ENCODE measurements at places on chromosomes 16 and 17.

DNA sequence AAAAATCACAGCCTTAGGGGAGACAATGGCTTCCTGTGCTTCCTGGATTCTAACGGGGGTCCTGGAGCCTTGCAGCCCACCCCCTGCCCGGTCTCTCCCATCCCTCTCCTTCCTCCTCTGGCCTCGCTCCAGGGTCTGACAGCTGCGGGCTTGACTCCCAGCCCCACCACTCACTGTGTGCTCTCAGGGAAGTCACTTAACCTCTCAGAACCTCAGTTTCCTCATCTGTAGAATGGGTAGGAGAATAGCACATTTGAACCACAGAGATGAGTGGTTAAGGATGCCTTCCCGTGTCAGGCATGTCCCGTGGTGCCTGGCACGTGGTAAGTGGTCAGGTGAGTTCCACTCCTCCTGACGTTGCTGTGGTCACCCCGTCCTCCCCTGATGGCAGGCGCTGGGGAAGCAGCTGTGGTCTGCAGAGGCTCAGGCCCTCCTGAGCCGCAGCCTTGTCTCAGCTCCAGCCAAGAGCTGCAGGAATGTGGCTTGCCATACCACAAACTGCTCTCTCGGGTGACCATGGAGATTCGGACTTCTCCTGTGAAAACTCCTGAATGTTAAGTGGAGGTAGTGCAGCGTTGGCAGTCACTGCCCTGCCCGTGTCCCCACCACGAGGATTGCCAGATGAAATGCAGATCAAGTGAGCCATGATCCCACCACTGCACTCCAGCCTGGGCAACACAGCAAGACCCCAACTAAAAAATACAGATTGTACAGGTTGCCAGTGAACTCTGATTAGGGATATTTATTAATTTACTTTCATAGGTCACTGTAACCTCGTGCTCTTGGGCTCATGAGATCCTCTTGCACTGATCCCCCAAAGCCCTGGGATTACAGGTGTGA, 85.7 kb downstream of the NT5M start:
- DNase-seq: no peak

DNA sequence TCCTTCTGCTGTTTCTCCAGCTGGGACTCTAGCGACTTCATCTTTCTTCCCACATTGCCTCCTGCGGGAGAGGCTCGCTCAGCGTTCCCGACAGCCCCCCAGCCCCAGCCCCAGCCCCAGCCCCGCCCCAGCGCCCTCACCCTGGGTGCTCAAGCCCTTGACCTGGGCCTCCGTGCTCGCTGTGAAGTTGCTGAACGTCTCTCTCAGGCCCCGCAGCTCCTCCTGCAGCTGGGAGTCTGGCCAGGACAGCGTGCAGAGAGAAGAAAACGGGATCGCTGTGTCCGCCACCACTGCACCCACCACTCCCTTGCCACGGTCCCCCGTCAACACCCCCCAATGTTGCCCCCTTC, 2.4 kb downstream of the ASGR1 start:
- DNase-seq: no peak

DNA sequence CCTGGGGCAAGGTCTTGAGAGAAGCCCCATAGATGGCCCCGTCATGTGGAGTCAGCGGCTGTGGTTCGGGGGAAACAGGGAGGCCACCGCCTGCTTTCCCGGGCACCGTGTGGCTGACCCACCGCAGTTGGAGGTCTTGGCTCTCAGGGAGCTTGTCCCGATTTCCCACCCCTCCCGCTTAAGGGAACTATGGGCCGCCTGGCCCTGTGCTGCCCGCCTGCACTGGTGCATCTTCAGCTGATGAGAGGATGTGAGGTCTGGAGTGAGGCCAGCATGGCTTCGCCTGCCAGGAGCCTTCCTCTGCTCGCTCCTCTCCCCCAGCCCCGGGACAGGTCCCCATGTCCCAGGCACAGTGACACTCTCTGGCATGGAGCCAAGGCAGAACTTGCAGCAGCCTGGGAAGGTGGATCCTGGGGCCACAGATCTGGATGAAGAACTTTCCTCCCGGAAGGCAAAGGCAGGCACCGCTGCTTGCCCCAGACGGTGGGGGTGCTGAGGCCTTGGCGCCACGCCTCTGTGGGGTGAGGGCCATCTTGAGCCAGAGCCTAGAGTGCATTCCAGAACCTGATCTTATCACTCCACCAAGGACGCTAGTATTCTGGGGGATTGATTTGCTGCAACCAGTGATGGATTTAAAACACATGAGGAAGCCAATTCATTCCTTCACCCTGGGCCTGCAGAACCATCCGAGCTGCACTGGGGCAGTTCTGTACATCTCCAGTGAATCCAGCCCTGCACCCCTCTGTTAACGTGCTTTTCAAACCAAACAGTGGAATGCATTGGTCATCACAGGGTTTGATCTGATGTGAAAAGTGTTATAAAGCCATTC, 178.6 kb upstream of the TNRC6C start:
- DNase-seq: no peak

GRCh38 chr16:48435906-48436305, 50.7 kb upstream of the SIAH1 start:
- no peak for DNase-seq

- no peak for DNase-seq
Observed at GRCh38 chr17:81514489-81514738, 1.8 kb upstream of the ACTG1 start.

GRCh38 chr17:61250335-61250890, 149.2 kb upstream of the TBX2 start:
- no peak for DNase-seq

DNA sequence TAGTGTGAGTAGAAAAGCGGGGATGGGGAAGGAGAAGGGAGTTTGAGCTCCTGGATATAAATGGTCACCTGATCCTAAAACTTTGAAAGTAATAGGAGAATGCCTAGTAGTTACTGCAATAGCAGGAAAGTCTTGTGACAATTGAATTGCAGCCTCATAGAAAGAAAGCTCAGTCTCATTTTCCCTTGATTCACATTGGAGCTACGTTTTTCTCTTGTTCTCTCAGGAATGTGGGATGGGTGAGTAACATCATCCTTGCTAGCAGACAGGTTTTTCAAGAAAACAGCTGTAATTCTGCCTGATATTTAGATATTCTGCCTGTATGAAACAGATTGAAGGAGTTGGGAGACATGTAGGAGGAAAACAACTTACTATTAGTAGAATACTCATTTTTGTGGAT, 25.3 kb downstream of the SF3B3 start:
- no peak for DNase-seq

GRCh38 chr16:10297341-10298006, 88.4 kb upstream of the ATF7IP2 start:
- no peak for DNase-seq

DNA sequence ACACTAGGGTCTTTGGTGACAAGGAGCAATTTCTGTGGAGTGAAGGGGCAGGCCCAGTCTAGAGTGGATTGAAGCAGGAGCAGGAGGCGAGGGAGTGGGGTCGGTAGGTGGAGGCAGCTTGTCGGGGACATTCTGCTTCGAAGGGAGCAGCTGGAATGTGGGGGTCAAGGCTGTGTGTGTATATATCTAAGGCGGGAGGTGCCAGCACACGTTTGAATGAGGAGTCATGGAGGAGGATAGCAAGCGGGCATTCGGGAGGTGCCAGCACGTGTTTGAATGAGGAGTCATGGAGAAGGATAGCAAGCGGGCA, 17.7 kb downstream of the NT5M start:
- no peak for DNase-seq

DNA sequence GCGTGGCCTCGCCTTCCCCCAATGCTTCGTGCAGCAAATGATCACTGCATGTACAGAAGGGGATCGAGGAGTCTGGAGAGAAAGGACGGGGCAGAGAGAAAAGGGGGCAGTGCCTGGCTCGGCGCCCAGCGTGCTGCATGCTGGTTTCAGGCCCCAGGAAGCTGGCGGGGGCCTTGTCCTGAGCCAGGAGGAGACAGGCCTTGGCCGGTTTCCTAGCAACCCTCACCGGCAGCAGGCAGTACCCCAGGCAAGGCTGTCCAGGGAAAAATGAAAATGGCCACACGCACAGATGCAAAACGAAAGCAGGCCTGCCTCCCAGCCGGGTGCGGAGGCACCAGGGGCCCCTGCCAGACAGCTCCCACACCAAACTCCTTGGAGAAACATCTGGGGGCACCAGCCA, 126.3 kb downstream of the ZFHX3 start:
- DNase-seq: no peak

- DNase-seq: no peak
Observed at GRCh38 chr17:81656118-81656743, at the start of gene PDE6G. Gene PDE6G (minus strand): TSS chr17:81656542. CDS start chr17:81653305, 3,237 bp downstream.

DNA sequence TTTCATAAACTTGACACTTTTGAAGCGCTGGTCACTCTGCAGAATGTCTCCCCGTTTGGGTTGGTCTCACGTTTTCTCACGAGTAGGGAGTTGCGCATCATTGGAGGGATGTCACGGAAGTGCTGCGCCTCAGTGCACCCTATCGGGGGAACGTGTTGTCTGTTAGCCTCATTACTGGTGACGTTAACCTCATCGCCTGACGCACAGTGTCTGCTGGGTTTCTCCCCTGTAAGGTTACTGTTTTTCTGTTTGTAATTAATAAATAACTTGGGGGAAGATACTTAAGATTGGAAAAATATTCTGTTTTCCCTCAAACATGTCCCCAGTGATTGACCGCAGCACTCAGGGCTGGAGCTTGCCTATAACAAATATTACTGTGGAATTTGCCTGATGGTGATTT, 26.7 kb downstream of the VAC14 start:
- DNase-seq: no peak

DNA sequence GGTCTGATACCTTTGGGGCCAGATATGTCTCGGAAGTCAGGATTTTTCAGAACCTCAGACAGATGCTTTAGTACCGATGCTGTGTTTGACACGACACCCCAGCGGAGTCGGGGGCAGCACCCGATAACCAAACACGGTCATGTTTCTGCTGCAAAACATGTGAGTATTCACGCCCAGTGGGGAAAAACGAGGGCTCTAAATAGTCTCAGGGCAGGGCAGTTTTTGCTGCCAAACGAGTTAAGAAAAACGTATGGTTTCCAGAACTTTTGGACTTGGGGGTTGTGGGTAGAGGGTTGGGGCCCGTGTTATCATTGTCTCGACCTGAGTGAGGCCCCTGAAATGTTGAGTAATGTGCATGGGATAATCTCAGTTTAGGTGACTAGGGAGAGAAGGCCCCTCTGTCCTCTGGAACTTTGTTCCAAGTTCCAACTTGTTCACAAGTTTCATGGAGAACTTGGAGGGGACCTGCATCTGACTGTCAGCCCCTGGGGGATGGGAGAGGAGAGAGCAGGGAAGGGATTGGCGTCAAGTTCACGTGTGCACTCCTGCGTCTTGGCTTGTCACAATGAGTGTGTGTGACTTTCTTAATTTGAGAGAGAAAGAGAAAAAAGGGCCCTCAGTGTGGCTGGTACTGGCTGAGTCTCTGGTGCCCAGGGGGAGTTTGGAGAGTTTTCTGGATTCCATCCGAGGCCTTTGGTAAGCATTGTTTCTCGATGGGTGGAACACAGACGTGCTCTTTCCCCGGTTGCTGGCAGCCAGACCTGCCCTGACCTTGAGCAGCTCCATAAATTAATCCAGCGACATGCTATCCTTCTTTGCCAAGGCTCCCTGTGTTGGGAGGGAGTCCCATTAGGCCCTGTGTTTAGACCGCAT, 83.9 kb upstream of the CIBAR2 start:
- no peak for DNase-seq

GRCh38 chr16:12340151-12340733, 363.7 kb downstream of the SNX29 start:
- DNase-seq: no peak

- no peak for DNase-seq
Observed at GRCh38 chr17:9071016-9071415, 49.7 kb downstream of the NTN1 start.

GRCh38 chr17:79045001-79045729, 21.2 kb downstream of the C1QTNF1 start:
- DNase-seq: no peak

GRCh38 chr16:78593352-78593751, 493.9 kb downstream of the WWOX start:
- no peak for DNase-seq

DNA sequence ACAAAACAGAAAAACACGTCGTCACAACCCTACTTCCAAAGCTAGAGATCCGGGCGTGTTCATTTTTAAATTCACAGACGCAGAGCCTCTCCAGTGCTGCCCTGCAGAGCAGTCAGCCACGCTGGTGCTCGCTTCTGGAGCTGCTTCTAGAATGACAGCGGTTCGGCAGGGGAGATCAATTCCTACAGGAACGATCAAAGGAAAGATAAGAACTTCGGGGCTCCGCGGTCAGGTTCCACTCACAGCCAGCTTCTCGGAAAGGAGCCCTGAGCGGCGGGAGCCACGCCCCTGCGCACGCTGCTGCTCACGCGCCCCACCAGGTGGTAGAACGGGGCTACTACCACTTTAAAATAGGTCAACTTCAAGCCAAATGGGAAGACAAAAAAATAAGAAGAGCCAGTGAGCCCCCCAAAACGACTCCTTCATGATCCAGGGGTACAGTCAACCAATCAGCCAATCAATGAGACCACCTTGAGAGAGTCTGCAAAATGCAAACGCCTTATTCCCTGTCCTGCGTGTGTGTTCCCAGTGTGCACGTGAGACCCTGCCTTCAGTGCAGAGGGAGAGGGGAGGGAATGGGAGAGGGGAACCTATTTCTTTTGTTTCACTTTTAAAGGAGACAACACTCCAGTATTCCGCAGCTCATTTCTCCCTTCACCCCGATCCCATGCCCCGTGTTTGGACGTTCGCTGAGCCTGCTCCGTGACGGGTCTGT, 209.7 kb downstream of the RBFOX3 start:
- DNase-seq: peak; percentile 35

DNA sequence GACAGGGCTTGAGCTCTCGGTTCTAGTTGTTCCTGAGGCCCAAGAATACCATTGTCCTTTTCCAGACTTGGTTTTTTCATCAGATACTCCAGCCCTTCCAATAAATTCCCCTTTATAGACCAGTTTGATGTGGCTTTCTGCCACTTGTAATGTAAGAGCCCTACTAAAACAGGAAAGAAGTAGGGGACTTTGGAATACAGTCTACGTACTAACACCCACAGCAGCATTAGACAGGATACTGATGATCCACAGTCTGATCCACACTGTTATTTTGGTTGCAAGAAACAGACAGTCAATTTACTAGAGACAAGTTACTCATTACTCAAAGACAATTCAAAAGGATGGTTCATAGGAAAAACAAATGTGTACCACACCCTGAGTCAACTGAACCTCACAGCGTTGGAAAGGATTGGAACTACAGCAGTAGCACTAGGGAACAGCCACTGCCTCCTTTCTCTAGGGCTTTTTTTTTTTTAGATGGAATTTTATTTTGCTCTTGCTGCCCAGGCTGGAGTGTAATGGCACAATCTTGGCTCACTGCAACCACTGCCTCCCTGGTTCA, 45.9 kb upstream of the MED13 start:
- no peak for DNase-seq

DNA sequence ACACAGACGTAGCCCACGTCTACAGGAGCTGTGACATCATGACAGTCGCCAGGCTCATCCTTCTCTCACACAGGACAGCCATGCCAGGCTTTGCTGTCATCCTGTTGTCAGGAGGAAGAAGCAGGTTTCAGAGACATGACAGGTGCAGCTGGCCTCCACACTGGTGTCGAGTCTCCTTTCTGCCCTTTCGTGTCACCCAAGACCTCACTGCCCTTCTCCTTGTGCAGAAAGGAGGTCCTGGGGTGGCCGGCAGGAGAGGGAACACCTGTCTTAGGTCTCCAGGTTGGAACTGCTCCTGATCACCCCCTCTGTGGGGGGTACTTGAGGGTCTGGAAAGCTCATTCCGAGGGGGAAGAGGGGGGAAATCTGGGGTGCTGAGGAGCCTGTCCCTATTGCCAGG, 41.6 kb upstream of the IRF8 start:
- no peak for DNase-seq

GRCh38 chr16:76194616-76195015, 82.6 kb upstream of the CNTNAP4 start:
- no peak for DNase-seq

Measured in effector memory CD4-positive, alpha-beta T cell (primary cell).